ENCODE measurements at places on chromosomes 2 and 18. TPM values are rescaled to one million over a fixed set of nuclear protein-coding genes. Genes with fewer than 3 reads are reported as not detected.

RTP5 gene
- total RNA-seq = not detected

RESP18 gene
- not detected for total RNA-seq

ANKRD30B gene
- total RNA-seq = not detected

IL36RN gene
- total RNA-seq = not detected

LIMS4 gene
- total RNA-seq = 6.3 TPM

VAMP8 gene
- total RNA-seq = 2.5 TPM
